Activated naive CD8-positive, alpha-beta T cell treated with anti-CD3 and anti-CD28 coated beads for 36 hours (primary cell): ENCODE measurements at places on chromosomes 13 and 19. TPM values are rescaled to one million over a fixed set of nuclear protein-coding genes. Genes with fewer than 3 reads are reported as not detected.

The CFAP97D2 gene
- total RNA-seq = not detected

The RGL3 gene
- total RNA-seq = not detected

The MCF2L gene
- 9.3 TPM for total RNA-seq

The SCAF1 gene
- 58.9 TPM for total RNA-seq

The CCDC70 gene
- 0.56 TPM for total RNA-seq

The ACTMAP gene
- total RNA-seq = 13.8 TPM

The OR7C1 gene
- total RNA-seq = not detected

The LILRA1 gene
- total RNA-seq = not detected

The NCAN gene
- total RNA-seq = not detected

The NFIX gene
- 6.3 TPM for total RNA-seq

The ZNF616 gene
- total RNA-seq = 9.5 TPM

The ILF3 gene
- total RNA-seq = 527 TPM

The ARL11 gene
- 1.1 TPM for total RNA-seq

The PBX4 gene
- total RNA-seq = 9.6 TPM

The PINLYP gene
- total RNA-seq = 16.8 TPM

The CD22 gene
- total RNA-seq = 3.0 TPM

The CYP2A7 gene
- not detected for total RNA-seq

The CERS1 gene
- total RNA-seq = 0.28 TPM

The ZNF235 gene
- 4.7 TPM for total RNA-seq

The NLRP9 gene
- total RNA-seq = not detected

The VSTM2B gene
- total RNA-seq = not detected

The ZNF547 gene
- 1.8 TPM for total RNA-seq

The RXFP2 gene
- not detected for total RNA-seq

The MBD3L3 gene
- total RNA-seq = not detected

The FCER2 gene
- total RNA-seq = 1.7 TPM

The PTH2 gene
- not detected for total RNA-seq

The CYP2A6 gene
- total RNA-seq = 0.27 TPM

The HSH2D gene
- total RNA-seq = 29.8 TPM

The CYP4F12 gene
- not detected for total RNA-seq

The FGF21 gene
- not detected for total RNA-seq

The PTPRH gene
- not detected for total RNA-seq

The TEX26 gene
- not detected for total RNA-seq

The DAND5 gene
- not detected for total RNA-seq

The MZT1 gene
- total RNA-seq = 29.6 TPM

The KLK4 gene
- not detected for total RNA-seq

The YIPF2 gene
- 24.0 TPM for total RNA-seq

The IGFL2 gene
- total RNA-seq = not detected

The ZNF468 gene
- total RNA-seq = 15.1 TPM

The ZNF563 gene
- total RNA-seq = 4.5 TPM

The ATP4B gene
- total RNA-seq = not detected
